ENCODE measurements at places on chromosomes 5 and 9. TPM values are rescaled to one million over a fixed set of nuclear protein-coding genes. Genes with fewer than 3 reads are reported as not detected.

ANKRD18A gene
- total RNA-seq, result 7.0 TPM

RNF183 gene
- total RNA-seq, result not detected

YIPF5 gene
- total RNA-seq, result 137 TPM

F12 gene
- not detected for total RNA-seq

ZNF618 gene
- total RNA-seq, result 10.4 TPM

ARID3C gene
- not detected for total RNA-seq

IDNK gene
- total RNA-seq, result 12.4 TPM

ZNF462 gene
- total RNA-seq, result 17.0 TPM

IL3 gene
- not detected for total RNA-seq

PCA3 gene
- total RNA-seq, result not detected

COL5A1 gene
- total RNA-seq, result 294 TPM
